ENCODE measurements at places on chromosomes 13 and 19.
A peak's percentile ranks its signal among the peaks of the same experiment; 100 is the strongest.

GRCh38 chr13:79937771-79938216 lies 403.1 kb downstream of the SPRY2 start:
- no peak overlapping the region for H3K27ac ChIP-seq
- no peak overlapping the region for H3K4me3 ChIP-seq
- peaks cover 3% of the 10 kb centered on the region for H3K36me3 ChIP-seq
- DNase-seq, result no peak
- no peaks in the 10 kb centered on the region for H3K27me3 ChIP-seq

DNA sequence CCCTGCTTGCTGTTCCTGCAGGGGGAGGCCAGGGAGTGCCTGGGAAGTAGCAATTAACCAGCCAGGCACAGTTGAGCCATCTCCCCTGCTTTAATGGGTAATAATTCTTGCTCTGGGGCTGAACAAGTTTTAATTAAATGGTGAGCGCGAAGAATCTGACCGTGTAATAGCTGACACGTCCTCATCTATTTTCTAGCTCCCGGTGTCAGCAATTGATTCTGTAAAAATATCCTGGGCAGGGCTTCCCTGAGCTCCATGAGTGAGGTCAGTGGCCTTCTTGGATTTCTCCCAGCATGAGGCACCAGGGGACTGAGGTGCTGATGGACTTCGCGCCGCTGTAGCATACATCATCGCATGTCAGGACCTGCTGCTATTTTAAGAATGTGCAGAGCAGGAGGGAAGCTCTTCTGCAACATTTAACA lies 26.9 kb downstream of the SIPA1L3 start:
- no peaks in the 10 kb centered on the region for H3K27me3 ChIP-seq
- H3K4me3 ChIP-seq, result no peak overlapping the region
- no peak for DNase-seq
- H3K4me1 ChIP-seq, result peaks cover 5% of the 10 kb centered on the region

- peaks cover 16% of the 10 kb centered on the region for H3K4me1 ChIP-seq
- H3K36me3 ChIP-seq, result peaks cover 22% of the 10 kb centered on the region
- H3K27ac ChIP-seq, result no peak overlapping the region
Observed at GRCh38 chr19:17937371-17937900, 4.6 kb downstream of the CCDC124 start.

DNA sequence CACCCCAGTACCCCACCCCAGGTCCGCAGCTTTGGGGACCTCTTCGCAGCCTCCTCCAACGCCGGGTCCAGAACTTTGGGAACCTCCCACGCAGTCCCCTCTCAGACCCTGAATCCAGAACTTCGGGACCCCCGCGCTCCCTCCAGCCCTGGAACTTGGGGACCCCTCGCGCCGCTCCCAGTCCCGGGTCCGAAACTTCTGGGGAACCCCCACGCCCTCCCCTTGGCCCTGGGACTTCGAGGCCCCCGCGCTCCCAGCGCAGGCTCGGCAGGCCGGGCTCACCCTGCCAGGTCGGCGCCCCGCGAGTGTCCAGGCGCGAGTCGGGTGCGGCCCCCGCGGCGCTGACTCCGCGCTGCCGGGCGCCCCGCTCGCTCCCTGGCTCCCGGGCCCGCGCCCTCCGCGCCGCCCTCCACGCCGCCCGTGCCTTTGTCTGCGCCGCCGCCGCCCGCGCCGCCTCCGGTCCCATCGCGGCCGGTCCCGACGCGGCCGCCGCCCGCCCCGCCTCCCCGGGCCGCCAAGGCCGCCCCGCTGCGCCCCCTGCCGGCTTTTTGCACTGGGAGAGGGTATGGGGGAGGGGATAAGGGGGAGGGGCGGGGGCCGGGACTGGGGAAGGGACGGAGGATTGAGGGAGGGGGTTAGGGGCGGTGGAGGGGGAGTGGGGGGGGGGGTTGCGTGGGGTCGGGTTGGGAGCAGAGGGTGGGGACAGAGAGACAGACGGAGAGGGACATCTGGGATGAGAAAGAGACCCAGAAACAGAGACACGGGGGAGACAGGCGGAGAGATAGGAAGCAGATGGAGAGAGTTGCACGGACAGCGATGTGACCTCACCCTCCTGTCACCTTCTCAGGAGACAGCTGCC lies at the start of gene HOMER3:
Gene HOMER3 (minus strand): TSS at position 449 of the 859 bp plus-strand sequence. CDS start 2,235 bp downstream, outside the sequence.
- H3K36me3 ChIP-seq, result peaks cover 2% of the 10 kb centered on the region
- peak within 1 kb of the TSS; percentile 75 for H3K4me3 ChIP-seq
- H3K4me1 ChIP-seq, result peaks cover 10% of the 10 kb centered on the region
- DNase-seq, result peak; percentile 45
- H3K27ac ChIP-seq, result no peak within 1 kb of the TSS
